ENCODE measurements at places on chromosomes 5 and 9.

GRCh38 chr5:166341740-166342337, 1949.6 kb upstream of the WWC1 start:
- DNase-seq = no peak

- DNase-seq = no peak
Measured at GRCh38 chr9:15276328-15276938, 30.6 kb downstream of the TTC39B start.

- no peak for DNase-seq
Measured at GRCh38 chr5:35058374-35058788, 10.6 kb upstream of the AGXT2 start.

GRCh38 chr5:106136061-106136460, 1534.7 kb downstream of the EFNA5 start:
- no peak for DNase-seq

GRCh38 chr9:136713550-136713949, 1.2 kb downstream of the DIPK1B start:
- DNase-seq = no peak

GRCh38 chr5:13809921-13810320, 134.6 kb downstream of the DNAH5 start:
- peak; percentile 70 for DNase-seq

DNA sequence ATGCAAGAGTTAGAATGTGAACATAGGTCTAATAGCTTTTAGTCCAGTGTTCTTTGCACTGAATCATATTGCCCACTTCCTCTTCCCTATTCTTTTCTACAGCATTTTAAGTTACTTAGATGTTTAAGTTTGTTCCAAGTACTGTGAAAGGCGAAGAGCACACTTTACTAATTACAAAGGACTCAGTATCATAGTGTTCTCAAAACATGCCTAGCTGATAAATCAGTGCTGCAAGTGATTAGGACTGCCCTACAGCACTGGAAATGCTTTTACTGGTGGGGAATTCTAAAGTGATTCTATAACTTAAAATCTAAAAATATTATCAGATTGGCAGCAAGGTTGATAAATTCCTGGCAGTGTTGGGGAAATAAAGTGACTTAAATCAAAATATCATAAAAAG, 177.9 kb upstream of the KCNN2 start:
- no peak for DNase-seq

DNA sequence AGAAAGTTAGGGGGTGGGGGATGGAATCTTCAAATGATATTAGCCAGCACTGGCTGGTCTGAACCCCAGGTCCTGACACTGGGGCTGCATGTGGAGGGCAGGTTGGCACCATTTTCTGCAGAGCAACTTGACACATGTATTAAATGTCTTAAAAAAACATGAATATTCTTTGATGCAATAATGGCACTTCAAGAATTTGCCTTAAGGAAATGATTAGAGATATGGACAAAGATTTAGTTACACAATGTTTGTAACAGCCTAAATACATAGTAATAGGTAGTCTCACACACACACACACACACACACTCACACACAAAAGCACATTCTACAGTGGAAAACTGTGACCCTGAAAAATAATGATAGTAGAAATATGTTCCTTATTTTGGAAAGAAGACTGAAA, 3.6 kb downstream of the SVEP1 start:
- no peak for DNase-seq

GRCh38 chr9:120909904-120910303, 16.7 kb downstream of the TRAF1 start:
- DNase-seq = peak; percentile 44

- peak; percentile 73 for DNase-seq
Measured at GRCh38 chr5:137833463-137833862, 34.2 kb upstream of the MYOT start.

- no peak for DNase-seq
Measured at GRCh38 chr9:90141723-90142122, 500.9 kb downstream of the DIRAS2 start.

GRCh38 chr9:111483439-111483857, 735 bp downstream of the ECPAS start:
- peak; percentile 67 for DNase-seq

- no peak for DNase-seq
Measured at GRCh38 chr9:128337936-128338335, 2.4 kb upstream of the SLC27A4 start.

GRCh38 chr9:133707065-133707762, 30.9 kb downstream of the SARDH start:
- no peak for DNase-seq

DNA sequence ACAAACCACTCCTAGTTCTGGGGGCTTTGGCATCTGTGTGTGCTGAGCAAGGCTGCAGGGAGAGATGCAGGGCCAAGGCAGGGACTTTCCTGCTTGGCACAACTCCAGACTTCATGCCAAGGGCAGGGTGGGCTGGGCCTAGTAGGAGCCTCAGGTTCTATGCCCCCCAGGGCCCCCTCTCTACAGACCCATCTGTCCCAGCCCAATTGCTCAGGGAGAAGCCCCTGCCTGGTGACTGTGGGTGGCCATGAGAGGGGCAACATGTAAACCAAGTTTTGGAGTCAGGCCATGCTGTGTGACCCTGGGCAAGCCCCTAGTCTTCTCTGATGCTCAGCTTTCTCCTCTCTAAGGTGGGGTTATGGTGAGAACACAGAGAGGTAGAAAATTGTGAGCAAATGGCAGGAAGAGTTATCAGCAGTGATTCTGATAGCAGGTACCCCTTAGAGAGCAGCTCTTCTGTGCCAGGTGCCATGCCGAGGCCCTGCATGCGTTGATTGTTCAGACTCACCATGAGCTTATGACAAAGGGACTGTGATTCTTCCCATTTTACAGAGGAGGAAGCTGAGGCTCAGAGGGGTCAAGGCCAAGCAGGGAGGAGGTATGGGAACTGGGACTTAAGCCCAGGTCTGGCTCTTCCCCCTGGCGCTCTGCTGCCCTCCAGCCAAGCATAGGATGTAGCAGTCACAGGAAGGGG, 5.2 kb downstream of the OLFML2A start:
- DNase-seq = no peak

- DNase-seq = no peak
Measured at GRCh38 chr9:8680658-8681057, 881.1 kb upstream of the DMAC1 start.

GRCh38 chr5:32504329-32504988, 59.9 kb upstream of the ZFR start:
- no peak for DNase-seq

- no peak for DNase-seq
Measured at GRCh38 chr5:79235261-79235633, 684 bp upstream of the JMY start.

GRCh38 chr5:179142434-179143198, 82.4 kb downstream of the ZNF354C start:
- peak; percentile 40 for DNase-seq

DNA sequence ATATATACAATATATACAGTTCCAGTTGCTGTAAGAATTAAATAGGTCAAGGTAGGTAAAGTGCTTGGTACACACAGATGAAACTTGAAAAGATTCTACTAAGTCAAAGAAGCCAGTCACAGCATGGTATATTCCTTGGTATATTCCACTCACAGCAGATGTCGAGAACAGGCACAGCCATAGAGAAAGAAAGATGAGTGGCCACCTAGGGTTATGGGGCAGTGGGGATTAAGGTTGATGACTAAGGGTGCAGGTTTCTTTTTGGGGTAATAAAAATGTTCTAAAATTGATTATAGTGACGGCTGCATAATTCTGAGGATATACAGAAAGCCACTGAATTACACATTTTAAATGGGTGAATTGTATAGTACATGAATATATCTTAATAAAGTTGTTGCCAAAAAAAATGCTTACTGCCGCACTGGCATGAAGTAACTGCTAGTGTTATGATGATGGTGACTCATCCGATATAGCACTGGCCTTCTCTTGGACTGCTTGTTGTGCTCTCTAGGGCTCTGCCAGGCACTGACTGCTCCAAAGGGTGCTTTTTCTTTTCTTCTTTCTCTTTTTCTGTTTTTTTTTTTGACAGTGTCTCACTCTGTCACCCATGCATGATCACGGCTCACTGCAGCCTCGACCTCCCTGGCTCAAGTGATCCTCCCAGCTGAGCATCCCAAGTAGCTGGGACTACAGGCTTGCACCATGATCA, 23.5 kb downstream of the TBC1D2 start:
- DNase-seq = peak; percentile 66

DNA sequence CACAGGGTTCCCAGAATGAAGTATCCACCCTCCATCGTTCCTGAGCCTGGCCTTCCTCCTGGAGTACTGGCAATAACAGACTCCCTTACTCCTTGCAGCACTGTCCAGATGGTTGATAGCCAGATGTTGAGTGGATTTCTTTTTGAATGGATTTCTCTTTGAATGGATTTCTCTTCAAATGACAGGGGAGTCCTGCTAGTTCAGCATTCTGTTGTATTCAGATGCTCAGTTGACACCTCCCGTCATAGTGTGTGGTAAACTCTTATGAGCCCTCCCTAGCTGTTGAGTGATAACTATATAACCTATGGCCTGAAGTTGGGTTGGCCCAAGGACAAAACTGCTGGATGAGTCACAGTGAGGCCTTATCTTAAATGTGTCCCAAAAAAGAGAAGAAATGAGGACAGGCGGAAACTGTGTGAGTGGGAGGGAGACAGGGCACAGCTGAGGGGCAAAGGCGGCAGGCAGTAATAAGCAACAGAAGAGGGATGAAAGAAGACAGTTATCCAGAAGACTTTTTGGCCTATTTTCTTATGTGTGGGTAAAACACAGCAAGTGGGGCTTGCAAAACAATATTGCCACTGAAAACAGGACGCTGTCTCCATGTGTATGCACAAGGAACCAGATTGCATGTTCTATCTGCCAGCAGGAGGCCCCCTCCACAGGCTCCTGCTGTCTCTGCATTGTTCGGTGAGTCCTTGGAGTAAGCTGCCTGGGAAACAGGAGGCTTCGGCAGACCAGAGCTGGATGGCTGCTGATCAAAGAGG, 209.5 kb upstream of the S1PR3 start:
- peak; percentile 31 for DNase-seq

GRCh38 chr9:75033791-75034473, 5.8 kb upstream of the CARNMT1 start:
- DNase-seq = no peak

DNA sequence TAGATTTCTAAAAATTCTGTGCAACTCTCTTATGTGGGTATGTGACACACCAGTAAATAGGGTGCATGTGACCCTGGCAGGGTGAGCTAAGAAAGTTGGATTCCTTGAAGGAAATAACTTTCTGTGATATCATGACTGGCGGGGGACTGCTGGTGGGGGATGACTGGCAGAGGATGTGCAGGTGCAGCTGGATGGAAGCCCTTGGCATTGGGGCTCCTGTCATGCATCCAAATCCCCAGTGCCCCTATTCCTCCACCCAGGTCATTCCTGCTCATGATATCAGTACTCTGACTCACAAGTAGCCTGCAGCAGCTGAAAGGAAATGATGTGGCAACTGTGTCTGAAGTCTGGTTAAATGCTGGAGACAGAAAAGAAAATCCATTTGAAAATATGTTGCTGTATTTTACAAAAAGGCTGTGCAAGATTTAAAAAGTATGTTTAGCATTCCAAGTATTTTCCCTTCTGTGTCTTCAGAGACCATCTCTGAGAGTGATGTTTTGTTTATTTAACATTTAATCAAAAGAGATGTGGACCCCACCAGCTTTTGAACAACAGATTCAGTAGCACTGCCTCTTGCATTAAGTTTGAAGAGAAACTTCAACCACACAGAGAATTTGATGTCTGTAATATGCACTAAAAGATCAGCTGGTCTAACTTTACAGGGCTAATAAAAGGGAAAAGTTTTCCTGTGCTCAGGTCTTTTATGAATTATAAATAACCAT, 17.9 kb upstream of the ZSWIM6 start:
- peak; percentile 82 for DNase-seq

DNA sequence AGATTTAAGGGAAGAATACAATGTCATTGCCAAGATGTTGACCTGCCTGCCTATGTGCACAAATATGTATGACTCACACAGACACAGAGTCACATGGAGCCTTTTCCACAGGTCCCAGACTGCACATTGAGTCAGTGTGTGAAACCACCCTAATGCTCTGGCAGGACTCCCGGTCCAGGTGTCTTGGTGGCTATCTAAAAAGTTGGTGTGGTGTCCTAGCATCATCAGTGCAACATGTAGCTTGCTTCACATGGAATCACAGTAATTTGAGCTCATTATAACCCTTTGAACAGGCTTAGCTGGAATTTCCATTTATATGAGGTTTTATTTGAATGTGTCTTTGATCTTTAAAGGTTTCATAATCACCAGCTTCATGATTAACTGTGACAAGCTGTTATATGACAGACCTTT, 10.7 kb downstream of the IFNA5 start:
- peak; percentile 75 for DNase-seq

DNA sequence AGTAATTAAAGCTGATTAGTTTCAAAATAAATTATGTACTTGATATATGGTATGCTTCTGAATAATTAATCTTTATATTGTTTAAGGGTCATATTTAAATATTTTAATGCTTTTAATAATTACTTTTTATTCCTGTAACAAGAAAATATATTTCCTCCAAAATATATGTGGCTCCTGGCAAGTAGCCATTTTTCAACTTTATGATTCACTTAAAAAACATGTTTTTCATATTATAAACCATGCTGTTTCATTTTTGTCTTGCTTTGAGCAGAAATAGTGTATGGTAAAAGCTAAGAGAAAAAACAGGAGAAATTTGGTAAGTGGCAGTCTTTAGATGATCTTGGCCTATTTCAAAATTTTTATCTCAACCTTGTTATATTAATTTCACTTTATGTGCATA, 14.6 kb downstream of the SPATA9 start:
- DNase-seq = no peak

- DNase-seq = no peak
Measured at GRCh38 chr9:88433583-88434255, 45.5 kb downstream of the SPIN1 start.

GRCh38 chr9:91786132-91786896, 163.7 kb downstream of the ROR2 start:
- no peak for DNase-seq

DNA sequence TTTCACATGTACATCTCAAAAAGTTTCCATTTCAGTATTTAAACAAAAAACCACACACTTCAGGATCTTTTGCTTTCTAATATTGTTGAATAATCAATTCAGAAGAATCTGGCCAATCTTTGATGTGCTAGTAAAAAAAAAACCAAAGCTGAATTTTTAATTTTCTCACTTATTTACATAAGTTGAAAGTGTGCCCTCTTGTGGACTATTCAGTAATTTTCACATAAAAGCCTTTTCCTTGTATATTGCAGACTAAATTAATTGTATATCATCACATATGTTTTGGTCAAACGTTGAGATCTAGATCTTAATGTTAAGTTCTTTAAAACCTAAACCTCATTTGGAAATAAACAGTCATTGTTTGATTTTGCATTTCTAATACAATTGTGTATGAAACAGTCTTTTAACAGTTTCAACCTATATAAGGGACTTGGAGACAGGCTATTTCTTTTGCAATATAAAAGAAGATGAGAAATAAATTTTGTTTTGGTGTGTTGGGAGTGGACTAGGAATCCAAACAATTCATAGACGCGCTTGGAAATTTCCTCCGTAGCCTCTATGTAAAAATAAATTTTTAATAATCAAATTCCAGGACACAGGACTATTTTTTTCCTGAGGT, 68.1 kb downstream of the NIPBL start:
- DNase-seq = peak; percentile 21
